ENCODE measurements at places on chromosomes 5 and 9.

DNA sequence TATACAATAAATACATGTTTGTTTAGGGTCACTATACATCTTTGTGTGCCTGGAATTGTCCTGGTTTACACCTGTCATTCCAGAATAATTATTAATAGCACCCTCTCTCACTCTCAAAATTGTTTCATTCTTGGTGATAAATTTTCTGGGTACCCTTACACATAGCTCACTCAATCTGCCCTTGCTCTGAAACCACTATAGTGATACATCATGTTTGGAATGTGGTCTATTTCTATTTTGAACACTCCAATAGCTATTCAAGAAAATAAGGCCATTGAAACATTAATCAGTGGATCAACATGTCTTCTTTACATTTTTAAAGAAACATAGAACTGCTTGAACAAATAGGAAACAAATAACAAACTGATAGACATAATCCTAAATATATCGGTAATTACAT lies 158.7 kb downstream of the ARRDC3 start:
- DNase-seq: no peak

DNA sequence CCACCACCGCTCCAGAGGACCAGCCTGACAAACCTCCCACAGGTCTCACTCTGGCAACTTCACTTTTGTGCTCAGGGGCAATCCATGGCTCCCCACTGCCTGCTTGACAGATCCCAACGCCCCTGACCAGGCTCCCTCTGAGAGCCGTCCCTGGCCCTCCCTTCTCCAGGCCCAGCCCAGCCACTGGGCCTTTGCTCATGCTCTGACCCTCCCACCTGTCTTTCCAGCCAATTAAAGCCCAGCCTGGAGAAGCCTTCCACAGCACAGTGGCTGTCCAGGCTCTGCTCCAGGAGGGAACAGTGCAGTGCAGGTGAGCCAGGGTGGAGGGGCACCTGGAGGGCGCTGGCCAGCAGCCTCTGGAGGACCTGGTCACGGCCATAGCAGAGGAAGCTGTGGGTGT lies 3.3 kb downstream of the ENTPD2 start:
- DNase-seq: no peak

- DNase-seq: no peak
Measured at GRCh38 chr9:133137451-133138231, 16.6 kb upstream of the RALGDS start.

DNA sequence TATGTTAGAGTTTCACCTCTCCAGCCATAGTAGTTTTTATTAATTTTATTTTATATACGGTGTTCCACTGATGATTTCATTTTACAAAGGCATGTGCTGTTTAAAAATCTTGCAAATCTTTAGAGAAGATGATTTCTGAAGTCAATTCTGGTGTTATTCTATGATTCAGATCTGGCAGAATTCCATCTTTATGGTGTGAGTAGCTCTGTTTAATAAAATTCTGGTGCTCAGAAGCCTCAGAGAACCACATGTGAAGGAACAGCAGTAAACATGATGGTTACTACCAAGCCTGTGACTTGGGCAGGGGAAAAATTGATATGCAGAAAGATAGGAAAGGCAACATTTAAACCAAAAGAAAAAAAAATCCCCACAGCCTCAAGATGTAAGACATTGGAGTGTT lies 299.7 kb downstream of the NPR3 start:
- no peak for DNase-seq

GRCh38 chr5:16603295-16603694 lies 13.5 kb downstream of the RETREG1 start:
- DNase-seq: no peak

- peak; percentile 32 for DNase-seq
Measured at GRCh38 chr9:89312222-89312571, 1.2 kb downstream of the CKS2 start.

- no peak for DNase-seq
Measured at GRCh38 chr9:137281345-137282116, 4.0 kb downstream of the TOR4A start.

- DNase-seq: no peak
Measured at GRCh38 chr9:71115448-71115975, 5.9 kb downstream of the TRPM3 start.

- DNase-seq: no peak
Measured at GRCh38 chr5:173848986-173849596, 39.1 kb upstream of the CPEB4 start.
